ENCODE measurements at places on chromosomes 2 and 18.

DNA sequence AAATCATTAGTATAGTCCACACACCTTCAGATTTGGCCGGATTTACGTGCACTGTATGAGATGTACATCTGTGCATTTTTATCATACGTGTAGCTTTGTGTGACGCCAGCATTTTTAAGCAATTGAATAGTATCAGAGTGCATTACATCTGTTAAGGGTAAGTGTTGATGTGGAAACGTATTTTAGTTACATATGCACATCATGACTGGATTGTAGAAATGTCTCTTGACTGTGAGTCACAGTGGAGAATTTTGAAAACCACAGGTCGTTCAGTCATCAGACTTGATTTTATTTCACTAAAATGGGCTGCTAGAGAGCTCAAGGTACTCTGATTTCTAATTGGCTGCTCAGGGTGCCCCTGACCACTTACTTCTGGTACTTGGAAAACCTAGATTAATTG, 5.4 kb upstream of the GPBAR1 start:
- no peak for DNase-seq

GRCh38 chr2:96534701-96535181, 1.8 kb upstream of the ARID5A start:
- DNase-seq = no peak

- DNase-seq = no peak
Measured at GRCh38 chr2:121919803-121920202, 164.4 kb downstream of the TSN start.

GRCh38 chr2:217242947-217243346, 383.1 kb upstream of the TNP1 start:
- DNase-seq = no peak

DNA sequence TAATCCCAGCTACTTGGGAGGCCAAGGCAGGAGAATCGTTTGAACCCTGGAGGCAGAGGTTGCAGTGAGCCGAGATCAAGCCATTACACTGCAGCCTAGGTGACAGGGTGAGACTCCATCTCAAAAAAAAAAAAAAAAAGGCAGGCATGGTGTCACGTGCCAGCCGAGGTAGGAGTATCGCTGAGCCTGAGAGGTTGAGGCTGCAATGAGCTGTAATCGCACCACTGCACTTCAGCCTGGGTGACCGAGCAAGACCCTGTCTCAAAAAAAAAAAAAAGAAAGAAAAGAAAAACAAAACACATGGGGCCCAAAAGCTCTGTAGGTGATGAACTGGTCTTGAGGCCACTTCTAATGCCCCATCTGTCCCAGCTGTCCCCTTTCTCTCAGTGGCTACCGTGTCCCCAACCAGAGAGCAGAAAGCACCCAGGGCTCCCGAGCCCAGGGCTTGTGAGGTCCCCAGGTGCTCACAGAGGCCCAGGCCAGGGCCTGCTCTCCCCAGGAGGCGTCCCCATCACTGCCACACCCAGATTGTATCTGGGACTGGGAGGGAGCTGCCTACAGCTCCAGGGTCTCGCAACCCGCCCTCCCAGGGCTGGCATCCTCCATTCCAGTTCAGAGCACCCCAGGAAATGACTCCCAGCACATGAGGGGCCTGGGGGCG, 8.5 kb downstream of the KLHL30 start:
- DNase-seq = no peak

GRCh38 chr2:62187246-62187645, 8.7 kb upstream of the B3GNT2 start:
- no peak for DNase-seq

GRCh38 chr2:1538663-1539062, 125.4 kb downstream of the TPO start:
- no peak for DNase-seq

GRCh38 chr2:193539188-193539587, 1344.5 kb upstream of the TMEFF2 start:
- no peak for DNase-seq

GRCh38 chr2:157995117-157995516, 106.6 kb upstream of the UPP2 start:
- DNase-seq = no peak

DNA sequence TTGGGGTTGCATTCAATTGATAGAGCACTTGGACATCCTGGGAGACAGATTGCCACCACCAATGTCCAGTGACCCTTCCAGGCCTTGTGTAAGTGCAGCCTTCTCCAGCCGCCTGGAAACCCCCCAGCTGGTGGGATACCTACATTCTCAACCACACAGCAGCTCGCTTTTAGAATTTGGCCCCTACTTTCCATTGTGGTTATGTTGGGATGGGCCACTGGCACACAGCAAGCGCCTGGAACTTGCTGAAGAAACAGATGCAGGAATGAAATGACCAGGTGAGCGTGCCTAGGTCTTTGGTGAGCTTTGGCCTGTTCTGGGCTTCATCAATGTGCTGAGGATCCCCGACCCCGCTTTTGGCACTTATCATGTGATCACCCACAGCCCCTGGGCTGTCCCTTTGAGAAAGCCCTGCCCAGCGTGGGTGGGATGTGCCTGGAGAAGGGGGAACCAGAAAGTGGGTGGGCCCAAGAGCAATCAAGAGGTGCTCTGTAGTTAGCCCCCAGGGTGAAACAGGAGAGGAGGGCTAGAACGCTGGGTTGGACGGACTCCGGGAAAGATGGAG, 16.0 kb upstream of the NTSR2 start:
- no peak for DNase-seq

- no peak for DNase-seq
Measured at GRCh38 chr18:51135364-51135763, 62.1 kb downstream of the MEX3C start.

DNA sequence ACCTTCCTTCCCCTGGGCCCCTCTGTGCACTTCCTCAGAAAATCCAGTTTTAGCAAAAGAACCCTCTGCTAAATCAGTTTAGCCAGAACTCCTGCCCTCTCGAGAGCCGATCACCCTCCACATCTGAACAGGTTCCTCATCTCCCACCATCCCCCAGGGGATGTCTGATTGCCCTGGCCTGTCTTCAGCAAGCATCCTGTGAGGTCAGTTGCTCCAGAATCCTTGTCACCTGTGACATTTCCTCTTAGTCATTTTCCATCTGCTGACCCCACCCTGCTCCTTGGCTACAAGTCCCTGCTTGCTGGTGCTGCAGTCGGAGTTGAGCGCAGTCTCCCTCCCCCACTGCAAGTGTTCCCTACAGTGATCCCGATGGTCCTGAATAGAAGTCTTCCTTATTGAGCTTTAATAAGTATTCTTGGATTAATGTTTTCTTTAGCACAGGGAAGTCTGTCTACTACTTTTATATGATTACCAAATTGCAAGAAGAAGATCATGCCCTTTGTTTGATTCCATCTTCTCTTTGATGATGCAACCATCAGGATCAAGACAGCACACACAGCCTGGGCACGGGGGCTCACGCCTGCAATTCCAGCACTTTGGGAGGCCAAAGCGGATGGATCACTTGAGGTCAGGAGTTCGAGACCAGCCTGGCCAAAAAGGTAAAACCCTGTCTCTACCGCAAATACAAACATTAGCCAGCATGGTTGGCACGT, 30.9 kb upstream of the UBE2F start:
- DNase-seq = no peak

DNA sequence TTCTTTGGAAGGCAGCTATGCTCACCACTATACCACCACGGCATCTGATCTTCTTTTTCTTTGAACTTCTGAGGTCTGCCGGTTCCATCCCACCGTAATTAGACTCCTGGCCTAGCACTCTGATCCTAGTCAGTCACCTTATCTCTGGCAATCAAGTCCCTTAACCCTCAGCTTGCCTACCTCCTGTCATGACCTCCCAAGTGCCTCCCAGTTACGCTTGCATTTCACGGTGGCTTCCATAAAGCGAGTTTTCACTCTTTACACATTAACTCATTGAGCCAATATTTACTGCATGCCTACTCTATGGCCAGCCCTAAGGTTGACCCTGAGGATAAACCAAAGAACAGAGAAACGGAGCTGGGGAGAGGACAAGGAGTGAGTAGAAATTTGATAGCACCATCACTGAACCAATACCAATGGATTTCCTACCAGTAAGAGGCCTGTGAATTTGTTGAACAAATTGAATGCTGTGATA, 37.8 kb upstream of the TMEM182 start:
- DNase-seq = no peak

DNA sequence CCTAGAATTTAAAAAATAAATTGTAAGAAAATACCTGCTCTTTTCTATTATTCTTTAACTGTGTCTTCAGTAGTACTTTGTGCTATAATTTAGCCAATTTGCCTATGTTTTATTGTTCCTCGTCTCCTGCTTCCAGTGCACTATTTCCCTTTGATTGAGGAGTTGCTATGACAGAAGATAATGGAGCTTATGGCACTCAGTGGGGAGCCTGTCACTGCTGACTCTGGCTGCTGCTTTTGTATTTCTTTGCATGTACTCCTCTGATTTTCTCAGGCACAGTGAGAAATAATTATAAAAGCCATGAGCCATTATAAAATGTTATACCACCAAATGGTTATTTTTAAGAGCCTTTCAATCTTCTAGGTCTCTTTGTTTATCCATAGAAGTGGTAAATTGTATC, 1310.8 kb upstream of the SLC39A10 start:
- DNase-seq = no peak

- DNase-seq = no peak
Measured at GRCh38 chr2:130791617-130791939, 36.2 kb downstream of the AMER3 start.

DNA sequence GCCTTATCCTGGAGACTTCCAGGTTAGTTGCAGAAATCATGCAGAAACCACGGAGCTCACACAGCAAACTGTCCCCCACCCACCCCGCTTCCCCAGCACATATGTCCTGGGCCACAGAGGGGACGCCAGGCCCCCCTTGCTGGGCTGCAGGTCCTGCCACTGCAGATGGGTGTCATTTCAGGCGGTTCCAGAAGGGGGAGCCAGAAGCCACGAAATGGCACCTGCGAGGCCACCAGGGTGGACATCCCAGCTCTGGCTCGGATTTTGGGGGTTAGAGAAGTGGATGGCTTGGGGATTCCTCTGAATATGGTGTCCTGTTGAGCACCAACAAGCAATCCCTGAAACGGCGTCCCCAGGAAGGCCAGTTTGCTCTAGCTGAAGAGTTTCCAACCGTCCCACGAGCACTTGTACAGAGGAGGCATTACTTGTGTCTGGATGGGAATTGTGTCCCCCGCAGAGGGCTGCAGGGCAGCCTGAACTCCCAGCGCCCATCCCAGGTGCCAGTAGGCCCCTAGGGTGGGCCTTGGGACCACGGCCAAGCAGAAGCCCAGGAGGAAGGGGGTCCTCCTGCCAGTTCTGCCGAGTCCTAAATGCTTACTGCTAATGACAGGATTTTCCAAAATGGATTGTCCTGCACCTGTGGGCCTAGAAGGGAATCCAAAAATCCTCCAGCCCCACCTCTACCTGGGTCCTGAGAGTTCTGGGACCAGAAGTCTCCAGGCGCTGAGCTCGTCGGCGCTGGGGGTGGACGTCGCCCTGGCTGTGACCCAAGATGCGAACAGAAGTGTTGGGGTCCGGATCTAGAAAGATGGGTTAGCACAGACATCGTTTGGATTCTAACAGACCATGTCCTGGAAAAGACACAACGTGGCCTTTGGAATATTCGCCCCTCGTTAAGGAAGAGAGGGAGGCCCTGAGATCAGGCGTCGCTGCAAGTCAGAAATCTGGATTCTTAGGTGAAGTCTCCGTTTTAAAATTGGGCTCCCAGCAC, 14.6 kb upstream of the NFATC1 start:
- DNase-seq = peak; percentile 73

- no peak for DNase-seq
Measured at GRCh38 chr2:4995466-4995865, 696.7 kb upstream of the SOX11 start.

GRCh38 chr2:100924122-100924519, 78.0 kb upstream of the RPL31 start:
- no peak for DNase-seq

DNA sequence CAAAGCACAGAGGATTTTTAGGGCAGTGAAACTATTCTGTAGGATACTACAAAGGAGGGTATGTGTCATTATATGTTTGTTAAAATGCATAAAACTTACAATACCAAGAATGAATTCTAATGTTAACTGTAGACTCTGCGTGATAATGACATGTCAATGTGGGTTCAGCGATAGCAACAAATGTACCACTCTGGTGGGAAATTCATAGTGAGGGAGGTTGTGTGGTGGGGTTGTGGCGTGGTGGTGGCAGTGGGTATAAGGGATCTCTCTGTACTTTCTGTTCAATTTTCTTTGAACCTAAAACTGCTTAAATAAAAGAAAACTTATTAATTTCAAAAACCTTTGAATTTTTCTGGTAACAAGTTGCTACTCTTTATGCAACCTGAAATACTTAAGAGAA, 99.3 kb upstream of the SLC38A11 start:
- no peak for DNase-seq

- peak; percentile 59 for DNase-seq
Measured at GRCh38 chr2:25331686-25332365, 9.9 kb downstream of the DNMT3A start.

DNA sequence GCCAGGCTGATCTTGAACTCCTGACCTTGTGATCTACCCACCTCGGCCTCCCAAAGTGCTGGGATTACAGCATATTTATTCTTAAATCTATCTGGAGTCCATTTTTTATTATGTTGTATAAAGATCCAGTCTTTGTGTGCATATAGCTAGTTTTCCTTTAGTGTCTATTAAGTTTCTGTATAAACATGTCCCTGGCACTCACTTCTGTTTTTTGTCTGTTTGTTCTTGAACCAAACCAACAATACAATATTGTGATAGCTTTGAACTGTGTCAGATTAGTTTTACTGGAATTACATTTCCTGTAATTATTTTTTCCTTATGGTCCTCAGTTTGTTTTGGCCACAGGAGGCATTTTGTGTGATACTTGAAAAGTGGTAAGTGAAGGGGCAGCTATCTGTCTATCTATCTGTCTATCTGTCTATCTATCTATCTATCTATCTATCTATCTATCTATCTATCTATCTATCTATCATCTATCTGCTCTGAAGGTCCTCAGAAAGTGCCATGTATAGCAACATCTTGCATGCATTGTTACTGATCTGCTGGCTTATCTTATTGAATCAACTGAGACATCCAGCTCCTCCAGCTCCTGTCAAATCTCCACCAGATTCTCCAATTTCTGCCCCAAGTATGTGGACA, 70.9 kb upstream of the ACVR1 start:
- DNase-seq = no peak

GRCh38 chr2:138841459-138841858, 61.3 kb upstream of the NXPH2 start:
- DNase-seq = no peak

GRCh38 chr2:221836095-221836494, 264.0 kb upstream of the EPHA4 start:
- DNase-seq = no peak

- no peak for DNase-seq
Measured at GRCh38 chr2:237955640-237956401, 11.0 kb upstream of the UBE2F start.

GRCh38 chr2:100821255-100821910, 1.4 kb downstream of the NPAS2 start:
- no peak for DNase-seq

Data from stimulated activated CD4-positive, alpha-beta T cell treated with anti-CD3 and anti-CD28 coated beads, Interleukin-1b, Interleukin-23, amount 100 ng/mL, for 4 hours (primary cell).